ENCODE measurements at places on chromosomes 12 and 14.
A peak's percentile ranks its signal among the peaks of the same experiment; 100 is the strongest.

GRCh38 chr12:126936181-126936851 is 1330.7 kb upstream of the TMEM132C start:
- DNase-seq = no peak

DNA sequence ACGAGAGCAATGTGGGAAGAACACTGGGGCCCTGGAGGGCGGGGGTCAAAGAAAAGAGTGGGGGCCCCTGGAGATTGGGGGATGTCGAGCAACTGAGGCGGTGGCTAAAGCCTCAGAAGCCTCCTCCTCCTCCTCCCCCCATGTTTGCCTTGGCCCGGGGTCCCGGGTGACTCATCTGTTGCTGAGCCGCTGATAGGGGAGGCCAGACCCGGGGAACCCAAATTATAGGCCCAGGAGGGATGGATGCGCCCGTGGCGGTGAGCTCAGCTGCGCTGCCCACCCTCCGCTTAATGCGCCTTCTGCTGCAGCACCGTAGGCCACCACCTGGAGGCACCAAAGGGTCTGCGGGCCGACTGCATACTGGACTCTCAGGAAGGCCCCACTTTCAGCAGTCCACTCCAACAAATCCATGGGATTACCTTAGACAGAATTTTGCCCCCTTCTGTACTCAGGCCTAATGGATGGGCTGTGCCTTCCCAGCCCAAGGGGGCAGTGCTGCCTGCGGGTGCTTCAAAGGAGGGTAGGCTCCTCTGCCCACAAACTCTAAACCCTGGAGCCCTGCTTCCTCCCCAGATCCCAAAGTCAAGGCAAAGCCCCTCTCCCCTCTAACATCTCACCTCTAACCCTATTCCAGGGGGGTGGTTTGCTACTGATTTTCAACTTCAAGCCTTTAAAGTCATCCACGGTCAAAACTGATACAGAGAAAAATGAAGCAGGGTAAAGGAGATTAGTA is 2.6 kb upstream of the WNT10B start:
- DNase-seq = no peak

- no peak for DNase-seq
These were observed 124.0 kb downstream of the NDUFA12 start for GRCh38 chr12:94879542-94879941.

- DNase-seq = no peak
These were observed 98.7 kb upstream of the ATF1 start for GRCh38 chr12:50665170-50665569.

DNA sequence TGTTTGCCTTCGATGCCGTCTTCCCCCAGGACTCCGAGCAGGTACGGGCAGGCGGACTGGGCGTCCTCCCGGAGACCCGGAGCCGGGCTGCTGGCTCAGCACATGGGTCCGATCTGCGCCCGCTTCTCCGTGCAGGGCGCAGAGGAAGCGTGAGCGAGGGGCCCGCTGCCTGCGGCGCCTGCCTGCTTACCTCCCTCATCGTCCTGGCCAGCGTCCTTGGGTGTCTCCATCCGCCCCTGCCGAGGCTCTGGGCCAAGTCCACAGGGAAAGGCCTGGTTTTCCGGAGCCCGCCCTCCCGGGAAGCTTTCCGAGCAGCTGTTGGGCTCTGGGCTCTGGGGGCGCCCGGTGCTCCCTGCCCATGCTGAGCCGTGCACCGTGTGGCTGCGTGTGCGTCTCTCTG is 33.5 kb downstream of the KIF26A start:
- no peak for DNase-seq

GRCh38 chr12:122899887-122900286 is 4.0 kb upstream of the VPS37B start:
- no peak for DNase-seq

DNA sequence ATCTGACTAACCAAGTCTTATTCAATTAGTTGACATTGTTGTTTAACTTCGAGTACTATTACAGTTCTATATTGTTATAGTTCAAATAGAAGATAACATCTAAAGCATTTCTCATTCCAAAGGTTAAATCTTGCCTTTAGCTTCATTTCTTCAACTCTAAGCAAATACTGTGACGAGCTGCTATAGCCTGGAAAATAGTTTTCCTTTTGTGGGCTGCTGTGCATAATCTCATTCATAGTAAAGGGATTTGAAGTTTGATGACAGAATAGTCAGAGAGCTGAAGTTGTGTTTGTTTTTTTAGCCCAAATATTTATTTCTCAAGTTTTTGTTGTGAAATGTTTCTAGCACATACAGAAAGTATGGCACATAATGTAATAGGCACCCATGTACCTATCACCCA is 13.4 kb downstream of the PSEN1 start:
- no peak for DNase-seq

DNA sequence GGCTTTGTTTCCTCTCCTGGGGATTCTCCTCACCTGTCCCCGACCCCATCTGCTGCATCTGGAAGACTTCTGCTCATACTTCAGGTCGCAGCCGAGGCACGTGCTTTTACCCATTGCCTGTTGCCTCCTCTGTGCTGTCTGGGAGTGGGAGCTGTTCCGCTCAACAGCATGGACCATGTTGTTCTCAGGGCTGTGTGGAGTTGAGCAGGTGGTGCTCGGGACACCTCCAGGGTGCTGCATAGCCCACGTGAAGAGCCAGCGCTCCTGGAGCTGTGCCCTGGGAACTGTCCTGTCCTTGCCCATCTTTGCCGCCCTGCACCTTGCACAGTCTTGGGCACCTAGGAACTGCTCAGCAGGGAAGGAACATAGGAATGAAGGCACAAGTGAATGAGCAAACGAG is 62.4 kb downstream of the IQSEC3 start:
- DNase-seq = no peak

GRCh38 chr14:90409209-90409730 is 12.4 kb downstream of the CALM1 start:
- DNase-seq = no peak

DNA sequence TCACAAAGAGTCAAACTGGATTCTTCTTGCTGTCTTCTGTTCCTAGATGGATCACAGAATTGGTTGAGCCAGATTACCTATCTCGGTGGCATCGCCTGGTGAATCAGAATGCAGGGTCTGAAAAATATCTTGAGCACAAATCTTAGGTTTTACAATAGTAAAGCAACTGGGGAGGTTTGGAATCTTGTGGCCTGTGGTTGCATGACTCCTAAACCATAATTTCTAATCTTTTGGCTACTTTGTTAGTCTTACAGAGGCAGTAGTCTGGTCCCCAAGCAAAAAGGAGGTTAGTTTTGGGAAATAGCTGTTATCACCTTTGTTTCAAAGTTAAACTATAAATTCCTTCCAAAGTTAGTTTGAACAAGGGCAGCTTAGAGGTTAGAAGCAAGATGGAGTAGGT is 1488.5 kb upstream of the FLRT2 start:
- DNase-seq = no peak

- DNase-seq = peak; percentile 44
These were observed 4.0 kb downstream of the CHD4 start for GRCh38 chr12:6603095-6603567.

- no peak for DNase-seq
These were observed 54.4 kb downstream of the EFCAB11 start for GRCh38 chr14:89899917-89900663.

- DNase-seq = peak; percentile 53
These were observed 302.7 kb downstream of the CEP128 start for GRCh38 chr14:80638620-80639515.

DNA sequence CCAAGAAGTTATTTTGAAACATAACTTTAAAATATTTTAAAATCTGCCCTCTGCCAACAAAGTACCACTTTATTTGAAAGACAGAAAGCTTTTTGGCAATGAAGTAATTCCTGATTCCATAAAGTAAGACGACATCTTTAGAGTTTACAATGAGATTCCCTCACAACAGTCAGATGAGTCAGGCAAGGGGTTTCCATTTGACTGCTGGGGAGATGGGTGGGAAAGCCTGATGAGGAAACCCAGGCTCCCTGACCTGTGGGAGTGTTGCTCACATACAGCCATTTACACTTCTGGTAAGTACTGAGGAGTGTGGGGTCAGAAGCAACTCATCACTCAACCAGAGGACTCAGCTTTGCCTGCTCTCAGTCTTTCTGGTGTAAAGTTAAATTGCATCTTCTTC is 10.2 kb downstream of the KITLG start:
- no peak for DNase-seq

DNA sequence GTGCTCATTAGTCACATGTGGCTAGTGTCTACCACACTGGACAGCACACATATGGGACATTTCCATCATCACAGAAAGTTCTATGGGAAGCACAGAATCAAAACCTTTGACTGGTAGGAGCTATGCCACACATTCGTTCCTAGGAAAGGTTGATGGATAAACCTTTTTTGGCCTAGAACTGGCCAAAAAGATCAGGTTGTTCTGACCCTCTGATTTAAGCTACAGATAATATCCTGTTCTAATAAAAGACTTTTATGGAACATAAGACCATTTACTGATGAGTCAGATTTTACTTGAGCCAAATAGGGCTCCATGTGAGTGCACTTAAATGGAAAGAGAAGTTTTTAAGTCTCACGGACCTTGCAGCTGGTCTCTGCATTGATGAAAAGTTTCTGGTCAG is 143.2 kb downstream of the SLC15A4 start:
- DNase-seq = no peak

GRCh38 chr14:59331217-59331616 is 134.0 kb downstream of the GPR135 start:
- DNase-seq = no peak

DNA sequence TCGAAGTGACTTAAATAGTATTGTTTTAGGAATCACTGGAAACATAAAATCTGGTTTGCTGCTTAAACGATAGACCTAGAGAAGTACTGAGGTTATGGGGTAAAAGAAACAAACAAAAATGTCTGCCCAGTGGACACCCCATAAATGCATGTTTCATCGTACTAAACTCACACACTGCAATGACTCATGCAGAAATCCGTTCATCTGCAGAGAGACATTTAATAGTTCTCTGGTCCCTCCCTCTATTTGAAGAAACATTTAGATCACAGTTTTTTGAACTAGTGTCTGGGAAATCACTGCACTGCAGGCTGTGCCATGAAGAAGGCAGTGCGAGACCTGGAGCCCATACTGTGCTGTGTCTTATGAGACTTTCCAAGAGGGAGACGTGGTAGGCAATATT is 25.5 kb downstream of the SLC17A8 start:
- peak; percentile 20 for DNase-seq

DNA sequence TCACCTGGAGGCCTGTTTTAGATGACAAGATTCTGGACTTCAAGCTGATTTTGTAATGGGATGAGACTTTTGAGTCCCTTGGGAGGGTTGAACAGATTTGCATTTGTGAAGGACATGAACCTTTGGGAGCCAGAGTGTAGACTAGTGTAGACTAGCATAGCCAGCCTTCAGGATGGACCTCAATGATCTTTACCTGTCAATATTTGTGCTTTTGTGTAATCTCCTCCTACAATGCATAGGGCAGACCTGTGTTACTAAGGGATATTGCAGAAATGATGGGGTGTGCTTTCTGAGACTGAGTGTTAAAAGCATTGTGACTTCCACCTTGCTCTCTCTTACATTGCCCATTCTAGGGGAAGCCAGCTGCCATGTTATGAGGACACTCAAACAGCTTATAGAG is 9.9 kb upstream of the LRP10 start:
- DNase-seq = no peak

DNA sequence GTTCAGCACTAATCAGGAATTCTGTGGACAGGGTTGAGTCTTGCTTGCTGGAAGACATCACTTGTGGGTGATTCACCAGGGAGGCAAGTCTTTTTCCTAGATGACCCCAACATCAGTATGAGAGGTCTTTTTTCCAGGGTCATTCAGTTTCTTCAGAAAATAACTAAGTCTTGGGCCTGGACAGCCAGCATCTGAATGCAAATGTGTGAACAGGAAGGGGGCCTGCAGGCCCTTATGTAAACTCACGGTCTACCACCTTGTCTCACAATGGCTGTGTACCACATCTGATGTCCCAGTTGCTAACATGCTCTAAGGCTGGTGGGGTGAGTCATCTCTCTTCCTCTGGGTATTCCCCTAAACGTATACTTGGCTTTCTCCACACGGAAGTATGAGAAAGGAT is 79.2 kb downstream of the HECTD4 start:
- DNase-seq = no peak

GRCh38 chr14:42556551-42556950 is 949.9 kb downstream of the LRFN5 start:
- DNase-seq = no peak

- no peak for DNase-seq
These were observed 105.5 kb downstream of the SYT1 start for GRCh38 chr12:78970041-78970440.

DNA sequence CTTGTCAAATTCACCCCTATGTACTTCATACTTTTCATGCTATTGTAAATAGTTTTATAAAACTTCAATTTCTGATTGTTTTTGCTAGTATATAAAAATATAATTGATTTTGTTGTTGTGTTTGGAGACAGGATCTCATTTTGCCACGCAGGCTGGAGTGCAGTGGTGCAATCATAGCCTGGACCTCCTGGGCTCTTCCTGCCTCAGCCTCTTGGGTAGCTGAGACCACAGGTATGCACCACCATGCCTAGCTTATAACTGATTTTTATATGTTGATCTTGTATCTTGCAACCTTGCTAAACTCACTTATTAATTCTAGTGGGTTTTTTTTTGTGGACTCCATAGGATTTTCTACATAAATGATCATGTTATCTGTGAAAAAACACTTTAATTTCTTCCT is 23.5 kb downstream of the ATP5MC2 start:
- DNase-seq = no peak

GRCh38 chr12:112096667-112097066 is 11.9 kb downstream of the NAA25 start:
- DNase-seq = no peak

DNA sequence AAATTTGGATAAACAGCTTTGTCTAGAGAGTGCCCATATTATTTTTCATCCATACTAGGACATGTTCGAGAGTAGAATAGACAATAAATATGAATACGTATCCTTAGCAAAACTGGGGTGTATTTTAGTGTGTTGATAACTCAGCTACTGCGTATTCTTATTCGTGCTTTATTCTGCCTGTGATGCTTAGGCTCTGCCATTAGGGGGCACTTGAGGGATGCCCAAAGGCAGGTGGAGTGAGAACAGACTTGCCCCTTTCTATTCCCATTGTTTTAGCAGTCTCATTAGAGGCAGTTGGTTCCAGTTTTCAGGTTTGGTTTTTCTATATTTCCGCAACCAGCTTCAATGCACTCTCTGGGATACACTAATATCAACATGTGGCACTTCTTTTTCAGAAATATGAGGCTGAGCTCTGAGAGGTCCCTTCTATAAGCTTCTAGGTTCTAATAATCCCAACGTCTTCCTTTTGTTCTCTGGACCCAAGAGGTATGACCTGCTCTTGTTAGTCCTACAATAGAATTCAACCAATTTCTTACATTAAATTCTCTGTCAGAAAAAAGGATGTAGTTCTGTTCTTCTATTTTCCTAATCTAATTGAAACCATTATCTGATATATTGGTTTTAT is 985.7 kb upstream of the FBXO33 start:
- peak; percentile 40 for DNase-seq
